ENCODE measurements at places on chromosomes 4 and X.

DNA sequence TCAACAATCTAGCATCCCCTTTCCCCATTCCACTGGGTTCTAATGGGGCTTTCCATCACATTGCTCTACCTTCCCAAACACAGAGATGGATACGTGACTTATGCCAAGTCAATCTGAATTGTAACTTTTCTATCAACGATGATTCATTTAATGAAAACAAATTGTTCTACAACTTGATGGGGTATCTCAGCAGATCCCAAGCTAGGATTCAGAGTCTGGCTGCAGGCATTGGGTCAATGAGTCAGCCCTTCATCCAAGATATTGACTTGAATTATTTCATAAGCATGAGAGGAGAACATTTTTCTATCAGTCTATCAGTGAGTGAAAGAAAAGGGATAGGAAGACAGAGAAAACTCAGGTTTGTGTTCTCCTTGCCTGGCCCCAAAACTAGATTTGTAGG is 15.0 kb upstream of the HPGDS start:
- DNase-seq, result no peak

- DNase-seq, result no peak
Measured at GRCh38 chr4:166279261-166279660, 406.2 kb downstream of the TLL1 start.

- no peak for DNase-seq
Measured at GRCh38 chr4:1603413-1604135, 80.5 kb downstream of the FAM53A start.

- DNase-seq, result no peak
Measured at GRCh38 chr4:62640296-62640695, 1440.2 kb downstream of the ADGRL3 start.

DNA sequence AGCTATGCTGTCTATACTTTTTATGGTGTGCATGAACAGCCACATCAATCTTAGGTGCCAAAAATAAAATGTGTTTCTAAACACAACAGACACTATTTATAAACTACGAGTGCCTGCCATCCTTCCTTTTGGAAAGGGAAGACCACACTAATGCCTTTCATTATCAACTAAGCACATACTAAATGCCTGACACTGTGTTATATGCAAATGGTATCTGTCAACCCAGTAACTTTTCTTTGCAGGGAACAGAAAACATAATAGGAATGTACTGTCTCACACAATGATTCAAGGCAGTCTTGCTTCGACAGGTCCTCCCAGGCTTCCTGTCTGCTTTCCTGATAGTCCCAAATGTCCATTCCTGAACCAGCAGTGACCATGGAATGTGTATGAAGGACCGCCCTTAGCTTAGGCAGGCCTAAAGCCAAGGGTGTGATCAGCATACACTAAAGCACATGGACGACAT is 43.8 kb downstream of the ADGRA3 start:
- DNase-seq, result no peak

- DNase-seq, result no peak
Measured at GRCh38 chrX:153448556-153449367, 2.9 kb upstream of the TREX2 start.

GRCh38 chr4:129218897-129219296 is 122.9 kb downstream of the C4orf33 start:
- DNase-seq, result no peak

DNA sequence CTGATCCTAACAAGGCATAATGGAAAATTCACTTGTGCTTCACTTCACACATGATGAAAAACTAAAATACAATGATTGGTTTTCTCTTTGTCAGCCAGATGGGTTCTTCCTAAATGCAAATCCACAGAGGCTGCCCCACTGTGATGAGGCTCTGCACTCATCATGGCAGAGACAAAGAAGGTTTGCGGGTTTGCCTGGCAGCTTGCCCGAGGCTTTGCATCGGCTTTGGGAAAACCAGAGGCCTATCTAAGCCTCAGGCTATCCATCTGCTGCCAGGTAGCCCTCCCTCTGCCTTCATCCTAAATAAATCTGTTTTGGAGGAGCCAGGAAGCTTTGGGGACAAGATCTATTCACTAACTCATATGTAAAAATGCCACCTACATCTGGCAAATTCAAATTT is 244.2 kb downstream of the PACRGL start:
- no peak for DNase-seq

DNA sequence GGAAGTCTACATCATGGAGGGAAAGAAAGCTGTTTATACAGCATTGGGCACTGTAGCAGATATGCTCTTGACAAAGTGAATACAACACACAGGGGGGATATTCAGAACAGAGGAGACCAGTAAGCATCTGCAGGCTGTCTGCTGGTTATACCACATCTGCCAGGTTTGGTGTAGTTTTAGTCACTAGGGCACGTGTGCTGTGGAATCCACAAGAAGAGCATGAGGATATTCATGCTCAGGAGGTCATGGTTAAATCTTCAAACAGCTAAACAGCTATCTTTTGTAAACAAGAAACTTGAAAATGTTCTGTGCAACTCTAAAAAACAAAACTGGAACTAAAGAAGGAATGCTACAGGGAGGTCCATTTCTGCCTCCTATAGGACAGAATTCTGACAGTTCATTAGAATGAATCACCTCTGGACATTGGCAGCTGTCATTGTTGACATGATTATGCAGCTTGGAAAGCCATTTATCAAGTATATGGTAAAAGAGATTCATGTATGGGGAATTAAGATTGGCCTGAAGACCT is 175.8 kb downstream of the RCHY1 start:
- DNase-seq, result no peak

DNA sequence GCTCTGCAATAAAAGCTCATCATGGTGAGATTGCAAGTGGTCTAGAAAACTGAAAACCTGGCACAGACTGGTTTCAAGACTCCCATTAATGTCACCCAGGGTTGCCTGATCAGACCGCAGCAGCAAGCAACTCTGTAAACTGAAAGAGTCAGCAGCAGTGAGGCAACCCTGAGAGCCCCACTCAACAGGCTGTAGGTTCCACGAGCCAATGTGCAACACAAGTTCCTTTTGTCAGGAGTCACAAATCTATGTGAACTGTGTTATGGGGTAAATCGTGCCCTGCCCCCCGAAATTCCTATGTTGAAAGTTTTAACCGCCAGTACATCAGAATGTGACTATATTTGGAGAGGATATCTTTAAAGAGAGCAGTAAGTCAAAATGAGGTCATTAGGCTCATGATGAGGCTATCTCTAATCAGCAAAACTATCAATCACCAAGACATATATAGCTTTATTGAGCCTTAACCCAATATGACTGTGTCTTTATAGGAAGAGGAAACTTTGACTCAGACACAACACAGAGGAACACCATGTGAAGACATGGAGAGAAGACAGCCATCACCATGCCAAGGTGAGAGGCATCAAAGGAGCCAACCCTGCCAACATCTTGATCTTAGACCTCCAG is 94.0 kb downstream of the FBXO8 start:
- DNase-seq, result no peak

GRCh38 chr4:54433686-54434085 is 204.6 kb downstream of the PDGFRA start:
- DNase-seq, result no peak

- no peak for DNase-seq
Measured at GRCh38 chr4:157221895-157222770, 1.6 kb downstream of the GRIA2 start.

GRCh38 chrX:10326578-10326977 is 169.8 kb downstream of the CLCN4 start:
- peak; percentile 0 for DNase-seq

DNA sequence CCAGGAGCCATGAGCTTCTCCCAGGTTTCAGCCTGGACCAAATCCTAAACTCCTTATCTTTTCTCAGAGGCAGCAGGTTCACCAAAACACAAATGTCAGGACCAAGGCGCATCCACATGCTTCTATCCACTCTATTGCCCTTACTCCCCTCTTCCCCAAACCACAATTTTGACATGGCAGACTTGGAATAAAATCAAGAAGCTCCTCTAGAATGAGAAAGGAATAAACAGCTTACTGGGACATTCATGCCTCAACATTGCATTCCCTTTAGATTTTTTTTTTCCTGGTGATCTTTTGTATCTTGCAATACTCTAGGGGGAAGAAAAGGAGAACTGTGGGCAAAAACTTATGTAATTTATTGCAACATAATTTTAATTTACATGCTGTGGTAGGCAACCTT is 119.1 kb downstream of the TSPAN5 start:
- DNase-seq, result no peak

DNA sequence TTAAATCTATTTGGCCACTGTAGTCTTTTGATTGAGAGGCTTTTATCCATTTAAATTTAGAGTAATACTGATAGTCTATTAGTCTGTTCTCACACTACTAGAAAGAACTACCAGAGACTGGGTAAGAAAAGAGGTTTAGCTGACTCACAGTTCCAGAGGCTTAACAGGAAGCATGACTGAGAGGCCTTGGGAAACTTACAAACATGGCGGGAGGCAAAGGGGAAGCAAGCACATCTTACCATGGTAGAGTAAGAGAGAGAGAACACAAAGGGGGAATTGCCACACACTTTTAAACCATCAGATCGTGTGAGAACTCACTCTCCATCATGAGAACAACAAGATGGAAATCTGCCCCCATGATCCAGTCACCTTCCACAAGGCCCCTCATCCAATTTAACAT is 410.9 kb downstream of the PDGFC start:
- peak; percentile 52 for DNase-seq

GRCh38 chr4:174859904-174860303 is 30.9 kb upstream of the GLRA3 start:
- no peak for DNase-seq

DNA sequence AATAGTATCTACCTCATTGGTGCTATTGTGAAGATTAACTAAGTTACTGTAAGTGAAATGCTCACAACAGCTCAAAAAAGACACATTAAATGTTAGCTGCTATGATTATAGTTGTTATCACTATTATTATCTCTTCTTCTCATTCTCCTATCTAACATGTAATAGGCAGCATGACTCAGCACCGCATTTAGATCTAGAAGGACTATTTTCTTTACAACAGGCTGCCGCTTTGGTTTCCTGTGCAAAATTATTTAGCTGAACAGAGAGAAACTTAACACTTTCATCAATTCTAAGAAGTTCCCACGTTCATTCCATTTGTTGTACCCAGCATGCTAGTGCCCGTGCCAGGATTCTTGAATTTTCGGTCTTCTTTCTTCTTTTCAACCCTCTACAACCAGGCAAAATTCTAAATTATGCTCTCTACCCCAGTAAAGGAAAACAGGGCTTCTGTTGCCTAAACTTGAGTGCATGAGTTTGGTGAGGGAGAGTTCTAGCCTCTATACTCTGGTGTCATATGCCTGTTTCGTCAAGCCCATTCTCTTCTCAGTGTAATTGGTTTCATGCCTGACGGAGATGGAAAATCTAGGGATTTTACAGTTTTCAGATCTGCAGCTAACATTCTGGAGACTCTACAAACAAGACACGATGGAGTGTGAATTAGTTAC is 378.9 kb downstream of the PPP1R2C start:
- DNase-seq, result no peak

- DNase-seq, result no peak
Measured at GRCh38 chr4:10694828-10695209, 10.3 kb upstream of the CLNK start.

GRCh38 chr4:77022560-77023179 is 53.1 kb downstream of the CCNI start:
- no peak for DNase-seq

- no peak for DNase-seq
Measured at GRCh38 chrX:153623310-153624029, 23.5 kb upstream of the DUSP9 start.

- DNase-seq, result no peak
Measured at GRCh38 chrX:48636301-48636700, 39.0 kb downstream of the WDR13 start.

DNA sequence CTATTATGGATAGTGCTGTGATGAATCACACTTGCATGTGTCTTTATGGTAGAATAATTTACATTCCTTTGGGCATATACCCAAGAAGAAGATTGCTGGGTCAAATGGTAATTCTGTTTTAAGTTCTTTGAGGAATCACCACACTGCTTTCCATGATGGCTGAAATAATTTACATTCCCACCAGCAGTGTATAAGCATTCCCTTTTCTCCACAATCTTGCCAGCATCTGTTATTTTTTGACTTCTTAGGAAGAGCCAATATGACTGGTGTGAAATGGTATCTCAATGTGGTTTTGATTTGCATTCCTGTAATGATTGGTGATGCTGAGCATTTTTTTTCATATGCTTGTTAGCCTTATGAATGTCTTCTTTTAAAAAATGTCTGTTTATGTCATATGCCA is 1120.2 kb downstream of the ARAP2 start:
- DNase-seq, result no peak

GRCh38 chrX:71177327-71177726 is 32.7 kb downstream of the NLGN3 start:
- no peak for DNase-seq

- DNase-seq, result no peak
Measured at GRCh38 chrX:50586980-50587379, 116.4 kb upstream of the DGKK start.

DNA sequence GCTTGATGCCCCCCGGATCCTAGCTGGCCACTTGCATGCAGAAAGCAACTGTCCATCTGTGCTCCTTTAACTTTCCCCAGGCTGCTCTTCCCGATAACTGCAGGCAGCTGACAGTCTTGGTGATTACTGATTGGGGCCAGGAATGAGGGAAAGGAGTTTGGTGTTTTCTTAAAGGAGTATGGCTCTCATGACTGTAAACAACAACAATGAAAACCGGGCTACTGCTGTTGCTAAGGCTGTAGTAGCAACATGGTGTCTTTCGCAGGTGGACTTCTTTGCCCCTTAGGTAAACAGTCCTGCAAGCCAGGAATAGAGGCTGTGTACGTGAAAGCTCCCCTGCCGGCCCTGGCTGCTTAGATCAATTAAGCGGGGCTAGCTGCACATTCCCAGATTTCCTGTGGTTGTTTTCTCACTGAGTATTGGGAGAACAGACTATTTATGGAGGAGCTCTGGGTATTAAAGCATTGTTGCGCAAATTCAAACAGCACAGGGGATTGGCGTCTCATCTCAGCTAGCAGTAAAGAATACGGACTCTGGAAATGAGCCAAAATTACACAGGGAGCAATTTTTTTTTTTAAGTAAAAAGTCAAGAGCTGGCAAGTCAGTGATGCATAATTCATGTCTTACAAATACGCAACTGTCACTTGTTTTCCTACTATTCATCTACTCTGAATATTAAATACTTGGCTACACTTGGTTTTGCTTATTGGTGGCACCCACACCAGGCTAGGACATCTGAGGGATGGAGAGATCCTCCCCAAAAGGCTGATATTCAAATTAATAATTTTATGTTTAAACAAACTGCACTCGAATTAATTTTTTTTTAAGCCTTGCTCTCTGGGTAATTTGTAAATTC is 61.6 kb upstream of the NAP1L5 start:
- no peak for DNase-seq

- no peak for DNase-seq
Measured at GRCh38 chr4:111689214-111689613, 456.0 kb upstream of the FAM241A start.

DNA sequence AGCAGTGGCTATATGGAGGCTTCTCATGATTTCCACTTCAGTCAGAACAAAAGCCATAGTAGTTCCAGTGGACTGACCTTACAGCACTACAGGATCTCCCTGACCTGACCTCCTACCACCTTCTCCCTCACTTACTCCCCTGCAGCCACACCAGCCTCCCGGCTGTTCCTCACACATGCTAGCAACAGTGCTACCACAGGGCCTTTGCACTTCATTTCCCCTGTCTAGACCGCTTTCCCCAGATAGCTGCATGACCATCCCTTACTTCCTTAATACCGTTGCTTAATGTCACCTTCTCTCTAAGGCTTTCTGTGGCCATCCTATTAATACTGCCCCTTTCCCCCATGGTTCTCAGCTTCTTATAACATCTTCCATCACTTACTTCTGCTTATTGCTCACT is 13.1 kb downstream of the GPKOW start:
- DNase-seq, result no peak

Data from CD14-positive monocyte (primary cell).